ENCODE measurements at places on chromosomes 7 and 10.

DNA sequence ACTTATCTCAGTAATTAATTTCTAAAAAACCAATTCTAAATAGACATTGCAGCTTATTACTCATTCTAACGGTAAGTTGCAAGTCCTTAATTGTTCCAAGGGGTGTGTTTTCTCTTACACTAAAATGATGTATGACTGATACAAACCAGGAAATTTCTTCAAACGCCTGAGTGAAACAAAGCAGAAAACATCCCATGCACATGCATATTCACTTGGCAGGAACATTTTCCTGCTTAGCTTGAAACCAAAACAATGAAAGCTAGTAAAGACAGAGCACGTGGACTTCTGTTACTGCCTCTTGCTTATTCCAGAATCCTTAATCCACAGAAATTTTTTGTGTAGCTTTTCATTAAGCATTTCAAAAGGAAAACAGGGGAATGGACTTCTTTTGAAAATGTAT, 187.7 kb downstream of the MTERF1 start:
- DNase-seq = peak; percentile 27

DNA sequence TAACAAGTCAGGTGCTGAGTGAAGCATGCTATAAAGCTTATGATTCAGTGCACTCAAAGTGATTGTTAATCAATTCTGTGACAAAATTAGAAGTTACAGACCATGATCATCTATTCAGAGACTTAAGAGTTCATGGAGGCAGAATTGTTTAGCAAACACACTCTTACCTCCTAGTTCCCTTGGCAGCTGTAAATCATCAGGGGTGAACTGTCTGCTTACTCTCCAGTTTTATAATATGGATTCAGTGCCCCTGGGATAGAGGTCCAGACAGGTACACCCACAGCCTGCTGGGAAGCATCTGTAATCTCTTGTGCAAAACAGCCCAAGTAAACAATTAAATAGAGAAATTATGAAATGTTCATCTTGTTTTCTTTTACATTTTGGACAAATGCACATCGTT, 835.0 kb upstream of the COBL start:
- no peak for DNase-seq

DNA sequence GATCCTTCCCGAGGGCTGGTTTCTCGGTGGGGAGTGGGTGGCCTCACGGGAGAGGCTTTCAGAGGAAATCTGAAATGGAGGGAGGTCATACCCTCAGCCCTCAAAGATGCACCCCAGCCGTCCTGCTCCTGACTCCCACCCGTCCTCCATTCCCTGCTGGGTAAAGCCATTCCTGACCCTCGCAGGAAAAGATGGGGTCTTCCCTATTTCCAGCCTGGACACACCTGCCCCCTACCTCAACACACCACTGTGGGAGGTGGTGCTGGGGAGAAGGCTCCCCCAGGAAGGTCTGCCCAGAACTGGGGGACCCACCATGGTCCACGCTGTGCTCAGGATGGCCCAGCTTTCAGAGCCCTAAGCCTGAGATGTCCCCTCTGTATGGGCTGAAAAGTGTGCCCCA, 86.9 kb downstream of the CHST15 start:
- DNase-seq = no peak

DNA sequence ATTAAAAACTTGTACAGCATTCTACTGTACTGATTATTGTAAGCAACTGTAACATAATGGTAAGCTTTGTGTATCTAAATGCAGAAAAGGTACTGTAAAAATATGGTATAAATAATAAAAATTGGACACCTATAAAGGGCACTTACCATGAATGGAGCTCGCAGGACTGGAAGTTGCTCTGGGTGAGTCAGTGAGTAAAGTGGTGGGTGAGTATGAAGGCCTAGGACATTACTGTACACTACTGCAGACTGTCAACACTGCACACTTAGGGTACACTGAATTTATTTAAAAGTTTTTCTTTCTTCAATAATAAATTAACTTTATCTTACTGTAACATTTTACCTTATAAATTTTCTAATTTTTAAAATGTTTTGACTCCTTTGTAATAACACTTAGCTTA, 118.6 kb upstream of the ASAH2 start:
- no peak for DNase-seq

- DNase-seq = peak; percentile 93
Measured at GRCh38 chr10:104336821-104337467, 1.3 kb downstream of the ITPRIP start.

DNA sequence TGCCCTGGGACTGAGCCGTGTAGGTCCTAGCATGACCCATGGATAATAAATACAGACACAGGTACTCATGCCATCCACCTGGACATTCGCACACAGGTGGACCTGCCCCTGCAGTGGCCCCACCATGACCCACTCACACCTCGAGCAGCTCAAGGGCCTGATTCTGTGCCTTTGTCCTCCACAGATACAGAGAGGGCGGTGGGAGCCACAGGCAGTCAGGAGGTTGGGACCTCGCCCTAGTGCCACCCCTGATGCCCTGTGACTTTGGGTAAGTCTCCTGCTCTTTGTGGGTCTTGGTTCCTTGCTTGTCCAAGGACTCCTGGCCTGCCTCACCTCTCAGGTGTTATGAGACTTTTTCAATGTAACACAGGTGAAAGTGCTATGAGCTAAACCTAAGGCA, 42.9 kb downstream of the C10orf120 start:
- DNase-seq = no peak

GRCh38 chr7:120931243-120931642, 19.3 kb upstream of the ING3 start:
- no peak for DNase-seq

DNA sequence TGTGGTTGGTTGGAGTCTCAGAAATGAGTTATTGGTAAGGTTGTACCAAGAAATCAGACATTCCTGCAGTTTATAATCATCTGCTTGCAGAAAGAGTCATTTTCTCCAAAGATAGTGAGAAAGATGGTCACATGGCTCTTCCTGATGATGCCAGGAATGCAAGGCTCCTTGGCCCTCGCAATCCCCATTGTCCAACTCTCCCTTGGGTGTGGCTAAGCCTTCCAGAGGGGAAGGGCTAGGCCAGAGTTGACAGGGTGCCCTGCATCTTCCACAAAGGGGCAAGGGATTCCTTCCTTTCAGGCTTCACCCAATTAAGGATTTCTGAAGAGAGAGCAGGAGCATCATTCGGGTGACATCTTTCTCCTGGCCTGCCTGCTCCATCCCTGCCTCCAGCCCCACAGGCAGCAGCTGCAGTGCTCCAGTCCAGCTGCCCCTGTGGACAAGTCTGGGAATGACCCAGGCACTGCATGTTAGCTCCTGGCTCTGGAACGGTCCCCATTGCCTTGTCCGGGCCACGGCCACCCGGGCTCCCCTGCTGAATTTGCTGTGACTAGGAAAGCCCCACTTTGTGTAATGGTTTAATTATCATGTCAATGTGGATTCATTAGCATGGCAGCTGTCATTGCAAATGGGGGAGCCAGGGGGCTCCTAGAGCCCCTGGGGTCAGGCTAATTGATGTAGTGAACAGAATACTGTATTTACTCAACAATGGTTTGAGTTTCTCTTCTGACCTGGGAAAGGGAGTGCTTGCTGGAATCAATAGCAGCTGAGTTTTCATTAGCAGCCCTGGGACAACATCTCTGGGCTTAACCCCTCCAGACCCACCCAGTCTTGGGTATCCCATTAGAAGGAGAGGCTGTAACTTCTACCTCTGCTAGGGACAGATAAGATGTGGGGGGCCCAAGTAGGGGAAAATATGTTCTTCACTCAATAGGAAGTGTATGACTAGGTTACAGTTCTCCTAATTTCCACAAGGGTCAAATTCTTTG, 112.6 kb upstream of the TBX20 start:
- no peak for DNase-seq

DNA sequence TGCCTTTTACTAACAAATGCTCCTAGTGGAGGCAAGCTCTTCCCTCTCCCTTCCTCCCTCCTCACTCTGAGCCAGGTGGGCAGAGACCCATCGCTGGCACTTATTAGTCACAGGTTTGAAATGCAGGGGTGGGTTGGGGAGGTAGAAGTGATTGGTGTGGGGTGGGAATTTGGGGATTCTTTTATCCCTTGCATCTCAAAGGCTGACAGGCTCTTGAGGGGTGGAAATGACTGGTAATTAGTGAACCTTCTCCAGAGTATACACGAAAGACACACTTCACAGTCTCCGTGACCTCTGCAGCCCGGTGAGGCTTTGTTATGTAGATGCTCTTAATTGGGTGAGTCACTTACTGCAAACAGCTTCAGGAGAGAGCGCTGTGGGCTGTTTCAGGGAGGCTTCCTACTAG, 13.9 kb upstream of the LRMDA start:
- no peak for DNase-seq

GRCh38 chr10:33120700-33121099, 162.7 kb upstream of the ITGB1 start:
- no peak for DNase-seq

- peak; percentile 78 for DNase-seq
Measured at GRCh38 chr7:17608114-17608833, 309.8 kb downstream of the AHR start.

DNA sequence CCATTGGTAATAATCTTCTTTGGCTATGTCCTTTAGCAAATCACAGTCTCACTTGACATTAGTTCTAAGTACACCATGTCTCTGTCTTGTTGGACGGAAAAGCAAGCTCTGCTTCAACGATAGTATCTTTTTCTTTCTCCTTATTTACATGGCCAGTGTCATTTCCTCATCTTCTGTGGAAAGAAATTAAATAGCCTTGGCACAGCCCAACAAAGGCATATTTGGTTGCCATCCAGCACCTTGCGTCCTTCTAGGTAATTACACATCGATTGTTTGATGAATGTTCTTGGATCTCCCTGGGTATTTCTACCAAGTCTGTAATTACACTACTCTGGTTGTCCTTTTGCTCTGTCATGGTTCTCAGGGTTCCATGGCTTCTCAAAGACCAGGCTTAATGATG, 183.1 kb downstream of the CHN2 start:
- DNase-seq = no peak

DNA sequence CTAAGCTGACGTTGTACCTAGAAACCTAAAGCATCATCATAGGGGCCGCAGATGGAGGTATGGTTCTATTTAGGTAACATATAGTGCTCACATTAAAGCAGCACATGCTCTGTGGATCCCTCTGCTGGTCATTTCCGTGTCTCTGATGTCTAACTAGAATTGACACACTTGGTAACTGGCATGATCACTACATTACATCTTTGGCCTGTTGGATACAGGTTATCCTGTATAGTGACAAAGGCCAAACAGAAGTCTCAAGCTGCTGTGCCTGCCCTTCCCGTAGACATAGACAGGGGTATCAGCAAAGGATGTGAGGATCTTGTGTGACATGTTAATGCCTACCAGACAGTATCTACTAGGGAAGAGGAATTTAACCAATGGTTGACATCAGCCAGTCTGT, 51.2 kb downstream of the KIF5B start:
- DNase-seq = peak; percentile 43

- peak; percentile 36 for DNase-seq
Measured at GRCh38 chr7:134315679-134316538, 821 bp downstream of the SLC35B4 start.

GRCh38 chr7:47482013-47482875, 99.7 kb downstream of the TNS3 start:
- DNase-seq = peak; percentile 93

DNA sequence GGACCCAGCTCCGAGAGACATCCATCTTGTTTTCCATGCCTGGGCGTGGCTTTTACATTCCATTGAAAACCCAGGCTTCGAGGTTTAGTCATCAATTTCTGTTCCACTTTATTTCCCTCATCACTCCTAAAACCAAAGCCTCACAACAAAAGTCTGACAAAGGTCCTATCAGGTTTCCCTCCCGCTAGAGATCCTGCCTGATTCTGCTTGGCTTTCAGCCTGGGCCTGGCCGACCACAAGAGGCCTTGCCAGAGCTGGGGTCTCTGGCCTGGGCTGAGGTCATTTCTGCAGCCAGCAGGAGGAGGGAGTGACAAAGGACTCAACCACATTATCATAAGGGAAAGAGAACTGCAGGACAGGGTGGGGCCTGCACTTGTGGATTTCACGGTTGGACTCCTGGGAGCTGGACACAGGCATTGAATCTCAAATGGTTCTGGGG, 167.0 kb downstream of the FANK1 start:
- peak; percentile 72 for DNase-seq

DNA sequence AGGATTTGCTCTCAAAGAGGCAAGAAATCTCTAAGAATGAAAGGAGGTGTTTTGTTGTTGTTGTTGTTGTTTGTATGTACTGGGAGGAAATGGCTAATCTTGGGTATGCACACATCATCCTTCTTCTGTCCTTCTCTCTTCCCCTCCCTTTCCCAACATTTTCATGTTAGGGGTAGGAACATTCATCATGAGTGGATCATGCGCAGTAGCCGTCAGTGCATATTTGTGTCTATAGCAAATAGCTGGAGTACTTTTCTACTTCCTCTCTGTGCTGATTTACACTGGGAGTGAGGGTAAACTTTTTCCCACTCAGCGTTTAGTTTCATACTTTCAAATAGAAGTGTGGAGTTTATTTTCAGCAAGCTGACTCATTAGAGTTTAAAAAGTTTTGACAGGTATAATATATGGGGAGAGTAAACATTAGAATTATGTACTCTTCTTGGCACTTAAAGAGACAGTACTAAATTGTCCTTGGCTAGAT, 80.5 kb upstream of the PRKG1 start:
- peak; percentile 95 for DNase-seq

DNA sequence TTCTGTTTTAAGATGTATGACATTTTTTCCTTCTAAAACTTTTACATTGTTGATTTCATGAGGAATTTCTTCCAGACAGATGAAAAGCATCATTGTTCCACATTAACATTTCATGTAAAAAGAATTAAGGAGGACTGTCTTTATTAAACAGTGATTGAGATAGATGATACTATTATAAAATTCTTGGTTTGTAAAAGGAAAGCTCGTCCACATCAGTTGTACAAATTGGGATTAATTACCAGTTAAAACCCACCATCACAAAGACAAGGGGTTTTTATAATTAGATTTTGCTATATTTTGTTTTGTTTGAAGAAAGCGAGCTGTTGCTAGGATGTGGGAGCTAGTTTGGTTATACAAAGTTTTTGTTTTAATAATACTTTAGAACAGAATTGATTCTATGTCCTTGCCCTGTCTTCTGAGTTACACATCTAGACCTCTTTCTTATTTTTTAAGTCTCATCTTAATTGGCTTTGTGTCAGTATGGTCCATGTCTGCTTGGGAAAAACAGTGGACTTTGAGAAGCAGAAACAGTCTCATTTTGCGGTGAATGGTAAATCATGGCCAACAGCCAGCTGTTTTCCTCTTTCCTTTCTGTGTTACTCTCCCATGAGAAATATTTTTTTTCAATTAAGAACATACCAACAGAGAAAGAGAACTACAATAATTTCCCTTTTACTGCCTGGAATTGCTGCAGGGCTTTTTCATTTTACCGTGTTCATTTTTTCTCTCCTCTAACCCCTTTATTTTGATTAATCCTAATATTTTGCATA, 3.2 kb downstream of the TES start:
- DNase-seq = peak; percentile 88

GRCh38 chr10:60942134-60942787, 1.7 kb downstream of the RHOBTB1 start:
- DNase-seq = no peak

GRCh38 chr7:39565538-39565937, 666 bp upstream of the YAE1 start:
- no peak for DNase-seq

- DNase-seq = no peak
Measured at GRCh38 chr7:5231811-5232484, 41.9 kb downstream of the WIPI2 start.

Data from AG10803 (cell line).